GM20000 (cell line): ENCODE measurements at places on chromosomes 6 and 20.

- peak; percentile 42 for DNase-seq
Observed at GRCh38 chr6:135464634-135465033, 32.9 kb downstream of the AHI1 start.

DNA sequence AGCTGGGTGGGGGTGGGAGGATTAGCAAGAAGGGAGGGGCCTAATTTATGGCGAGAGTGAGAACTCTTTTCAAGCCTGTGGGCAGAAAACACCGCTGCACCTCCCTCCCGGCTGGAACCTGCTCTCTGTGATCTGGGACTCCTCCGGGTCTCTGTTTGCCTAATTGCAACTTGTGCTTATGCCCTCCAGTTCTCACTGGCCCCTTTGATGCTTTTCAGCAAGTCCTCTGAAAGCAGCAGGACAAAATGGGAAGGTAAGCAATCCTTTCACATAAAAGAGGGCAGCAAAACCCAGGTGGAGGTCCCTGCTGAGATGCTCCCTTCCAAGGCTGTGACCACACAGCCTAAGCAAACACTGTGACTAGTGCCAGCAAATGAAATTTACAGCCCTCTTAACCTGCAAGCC lies 523.0 kb upstream of the FLRT3 start:
- DNase-seq: no peak

GRCh38 chr6:73027691-73028090 lies 197.6 kb downstream of the KHDC1L start:
- DNase-seq: no peak

GRCh38 chr6:144148886-144149285 lies 1.4 kb upstream of the STX11 start:
- DNase-seq: no peak

DNA sequence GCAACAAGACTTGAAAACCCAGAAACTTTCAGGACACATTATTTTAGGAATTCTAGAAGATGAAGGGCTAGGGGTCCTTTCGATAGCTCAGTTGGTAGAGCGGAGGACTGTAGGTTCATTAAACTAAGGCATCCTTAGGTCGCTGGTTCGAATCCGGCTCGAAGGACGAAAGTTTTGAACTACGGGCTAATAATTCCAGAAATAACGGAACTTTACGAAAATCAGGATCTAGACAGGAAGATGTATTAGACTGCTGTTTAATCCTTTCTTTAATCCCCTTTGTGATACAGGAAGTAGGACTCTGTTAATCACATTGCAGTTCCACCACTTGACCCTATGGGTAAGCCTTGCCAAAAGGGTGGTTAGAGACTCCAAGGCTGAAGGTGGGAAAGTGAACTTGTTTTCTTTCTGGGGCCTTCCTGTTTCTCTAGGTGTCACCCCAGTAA lies 21.2 kb upstream of the ABT1 start:
- DNase-seq: no peak

GRCh38 chr6:168131464-168132415 lies 52.7 kb upstream of the FRMD1 start:
- no peak for DNase-seq

- peak; percentile 70 for DNase-seq
Observed at GRCh38 chr6:31493875-31494694, 3.9 kb upstream of the MICB start.

DNA sequence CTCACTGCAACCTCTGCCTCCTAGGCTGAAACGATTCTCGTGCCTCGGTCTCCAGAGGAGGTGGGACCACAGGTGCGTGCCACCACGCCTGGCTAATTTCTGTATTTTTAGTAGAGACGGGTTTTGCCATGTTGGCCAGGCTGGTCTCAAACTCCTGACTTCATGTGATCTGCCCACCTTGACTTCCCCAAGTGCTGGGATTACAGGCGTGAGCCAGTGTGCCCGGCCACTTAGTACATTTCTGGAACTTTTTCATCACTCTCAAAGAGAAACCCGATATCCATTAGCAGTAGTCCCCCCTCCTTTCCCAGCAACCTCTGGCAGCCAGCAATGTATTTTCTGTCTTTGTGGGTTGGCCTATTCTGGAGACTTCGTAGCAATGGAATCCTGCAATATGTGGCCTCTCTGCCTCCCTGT lies 109.8 kb downstream of the JARID2 start:
- DNase-seq: no peak

GRCh38 chr6:138657065-138657425 lies 116.5 kb upstream of the CCDC28A start:
- no peak for DNase-seq

DNA sequence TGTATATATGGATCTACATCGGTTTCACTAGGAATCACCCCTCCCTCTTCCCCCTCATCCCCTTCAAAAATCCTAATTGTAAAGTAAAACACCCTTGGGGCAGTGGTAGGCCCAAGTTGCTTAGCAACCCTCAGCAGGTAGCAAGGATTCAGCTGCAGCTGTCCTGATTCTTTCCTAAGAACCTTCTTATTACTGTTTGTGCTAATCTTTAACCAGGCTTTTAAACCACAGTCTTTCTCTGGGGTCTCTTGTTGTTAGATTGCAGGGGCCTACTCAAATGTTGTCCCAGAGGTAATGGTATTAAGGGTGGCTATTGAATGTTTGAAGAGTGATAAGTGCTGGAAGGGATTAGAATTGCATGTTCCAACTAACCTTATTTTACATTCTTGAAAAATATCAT lies 46.4 kb downstream of the PRL start:
- no peak for DNase-seq

- no peak for DNase-seq
Observed at GRCh38 chr20:46683939-46684750, 5.1 kb downstream of the TP53RK start.

DNA sequence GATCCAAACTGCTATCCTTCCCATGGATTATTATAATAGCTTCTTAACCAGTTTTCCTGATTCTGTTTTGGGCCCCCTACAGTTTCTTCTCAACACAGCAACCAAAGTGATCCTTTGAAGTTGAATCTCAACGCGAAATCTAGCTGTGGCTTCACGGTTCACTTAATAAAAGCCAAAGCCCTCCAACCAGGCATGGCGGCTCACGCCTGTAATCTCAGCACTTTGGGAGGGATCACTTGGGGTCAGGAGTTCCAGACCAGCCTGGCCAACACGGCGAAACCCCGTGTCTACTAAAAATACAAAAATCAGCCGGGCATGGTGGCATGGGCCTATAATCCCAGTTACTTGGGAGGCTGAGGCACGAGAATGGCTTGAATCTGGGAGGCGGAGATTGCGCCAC lies 3.3 kb downstream of the RMND1 start:
- no peak for DNase-seq

DNA sequence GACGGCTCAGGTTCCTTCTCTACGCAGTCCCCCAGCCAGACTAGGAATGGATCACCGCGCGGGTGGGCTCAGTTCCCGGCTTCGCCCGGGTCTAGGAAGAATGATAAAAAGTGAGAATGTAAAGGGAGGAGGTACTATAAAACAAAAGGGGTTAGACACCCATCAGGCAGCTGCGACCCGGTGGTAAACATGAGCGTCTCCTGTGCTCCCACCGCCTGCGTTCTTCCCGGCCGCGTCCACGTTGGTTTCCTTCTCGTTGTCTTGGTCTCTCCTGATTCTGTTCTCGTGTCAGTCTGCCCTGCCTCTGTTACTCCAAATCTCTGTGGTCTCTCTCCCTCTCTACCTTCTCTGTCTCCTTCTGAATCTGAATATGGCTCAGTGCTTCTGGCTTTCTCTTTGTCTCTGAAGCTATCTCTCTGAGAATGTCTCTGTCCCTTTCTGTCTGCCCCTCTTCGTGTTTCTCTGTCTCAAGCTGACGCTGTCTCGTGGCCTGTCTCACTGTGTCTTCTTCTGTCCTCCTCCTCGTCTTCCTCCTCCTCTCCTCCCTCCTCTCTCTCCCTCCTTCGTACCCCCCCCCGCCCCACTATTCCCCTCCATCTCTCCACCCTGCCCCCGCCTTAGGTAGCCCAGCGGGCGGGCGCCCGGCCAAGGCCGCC lies 41.6 kb upstream of the FOXP4 start:
- DNase-seq: peak; percentile 64

DNA sequence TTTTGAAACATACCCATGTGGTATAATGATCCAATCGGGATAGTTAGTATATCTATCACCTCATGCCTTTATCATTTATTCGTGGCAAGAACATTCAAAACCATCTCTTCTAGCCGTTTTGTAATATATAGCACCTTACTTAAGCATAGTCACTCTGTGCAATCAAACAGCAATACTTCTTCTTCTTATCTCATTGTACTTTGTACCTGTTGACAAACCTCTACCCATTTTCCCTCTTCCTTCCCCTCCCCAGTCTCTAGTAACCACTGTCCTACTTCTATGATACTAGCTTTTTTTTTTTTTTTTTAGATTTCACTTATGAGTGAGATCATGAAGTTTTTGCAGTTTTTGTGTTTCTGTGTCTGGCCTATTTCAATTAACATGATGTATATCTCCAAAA lies 296.7 kb downstream of the EYS start:
- DNase-seq: no peak

- DNase-seq: no peak
Observed at GRCh38 chr6:36818756-36819155, 20.5 kb downstream of the CPNE5 start.

- DNase-seq: no peak
Observed at GRCh38 chr6:6865611-6866010, 242.2 kb upstream of the RREB1 start.

DNA sequence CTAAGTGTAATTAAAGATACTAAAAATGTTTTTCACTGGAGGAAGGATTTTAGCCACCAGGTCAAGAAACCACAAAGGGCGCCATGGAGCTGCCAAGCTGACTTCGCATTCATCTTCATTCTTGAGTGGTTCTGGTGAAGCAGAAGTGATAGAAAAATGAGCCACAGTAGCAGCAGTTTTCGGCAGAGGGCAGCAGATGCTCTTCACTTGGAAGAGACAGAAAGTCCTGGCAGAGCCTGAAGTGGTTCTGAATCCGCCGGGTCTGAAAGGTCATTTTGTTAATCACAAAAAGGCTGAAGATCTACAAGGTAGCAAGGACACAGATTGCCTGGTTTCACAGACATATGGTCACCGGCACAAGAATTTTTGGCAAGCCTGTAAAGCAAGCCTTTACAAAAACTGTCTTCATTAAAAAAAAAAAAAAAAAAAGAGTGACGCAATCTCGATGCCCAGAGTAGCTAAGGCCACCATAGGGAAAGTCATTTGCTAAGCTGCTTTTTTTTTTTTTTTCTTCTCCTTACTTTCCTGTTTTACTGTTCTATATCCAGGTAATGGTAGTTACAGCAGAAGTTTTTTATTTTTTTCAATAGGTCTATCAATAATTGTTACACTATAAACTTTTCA lies 345.1 kb upstream of the AGPAT4 start:
- DNase-seq: no peak

DNA sequence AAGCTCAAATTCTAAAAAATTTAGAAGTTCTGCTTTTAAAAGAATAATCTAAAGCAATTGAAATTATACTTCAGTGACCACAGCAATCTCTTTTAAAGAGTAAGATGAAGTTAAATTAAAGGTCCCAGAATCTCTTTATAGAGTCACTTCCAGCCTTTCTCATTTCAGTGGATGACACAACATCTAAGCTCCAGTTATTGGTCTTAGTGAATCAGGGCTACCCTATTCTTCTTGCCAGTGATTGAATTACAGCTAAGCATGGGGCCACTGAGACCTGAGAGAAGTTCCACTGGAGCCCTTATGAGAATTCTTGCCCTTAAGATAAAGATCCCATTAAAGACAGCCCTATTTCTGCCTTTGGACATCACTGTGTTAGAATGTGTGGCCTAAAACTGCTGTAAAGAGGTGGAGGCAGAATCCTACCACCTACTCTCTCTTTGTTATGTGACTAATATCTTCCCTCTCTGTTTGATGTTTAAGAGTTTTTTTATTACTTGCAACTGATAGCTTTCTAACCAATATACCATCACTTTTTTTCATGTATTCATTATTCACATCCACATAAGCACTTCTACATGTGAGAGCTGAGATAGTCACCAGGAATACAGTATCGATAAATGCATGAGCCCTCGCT lies 128.6 kb downstream of the UNC5CL start:
- DNase-seq: no peak

GRCh38 chr6:139920776-139921100 lies 546.3 kb upstream of the CITED2 start:
- DNase-seq: no peak

GRCh38 chr20:51022803-51023616 lies at the start of gene KCNG1:
TSS of gene KCNG1 (minus strand) at chr20:51023107. CDS start at chr20:51010338, 12,769 bp downstream.
- peak; percentile 85 for DNase-seq

DNA sequence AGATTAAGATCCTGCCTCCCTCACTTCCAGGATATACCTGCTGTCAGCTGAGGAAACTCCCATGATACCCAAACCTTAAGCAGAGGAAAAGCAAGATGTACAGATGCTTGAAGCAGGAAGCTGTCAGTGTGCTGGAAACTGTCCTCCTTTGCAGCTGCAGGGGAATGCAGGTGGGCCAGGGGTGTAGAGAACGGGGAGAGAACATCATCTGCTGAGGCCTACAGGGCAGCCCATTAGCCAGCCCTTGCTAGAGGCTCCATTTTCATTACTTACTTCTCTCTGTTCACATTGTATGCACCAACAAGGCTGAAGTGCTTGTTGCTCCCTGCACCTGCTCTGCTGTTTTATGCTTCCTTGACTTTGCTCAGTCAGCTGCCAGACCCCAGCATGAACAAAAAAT lies 119.1 kb downstream of the PRND start:
- DNase-seq: no peak

DNA sequence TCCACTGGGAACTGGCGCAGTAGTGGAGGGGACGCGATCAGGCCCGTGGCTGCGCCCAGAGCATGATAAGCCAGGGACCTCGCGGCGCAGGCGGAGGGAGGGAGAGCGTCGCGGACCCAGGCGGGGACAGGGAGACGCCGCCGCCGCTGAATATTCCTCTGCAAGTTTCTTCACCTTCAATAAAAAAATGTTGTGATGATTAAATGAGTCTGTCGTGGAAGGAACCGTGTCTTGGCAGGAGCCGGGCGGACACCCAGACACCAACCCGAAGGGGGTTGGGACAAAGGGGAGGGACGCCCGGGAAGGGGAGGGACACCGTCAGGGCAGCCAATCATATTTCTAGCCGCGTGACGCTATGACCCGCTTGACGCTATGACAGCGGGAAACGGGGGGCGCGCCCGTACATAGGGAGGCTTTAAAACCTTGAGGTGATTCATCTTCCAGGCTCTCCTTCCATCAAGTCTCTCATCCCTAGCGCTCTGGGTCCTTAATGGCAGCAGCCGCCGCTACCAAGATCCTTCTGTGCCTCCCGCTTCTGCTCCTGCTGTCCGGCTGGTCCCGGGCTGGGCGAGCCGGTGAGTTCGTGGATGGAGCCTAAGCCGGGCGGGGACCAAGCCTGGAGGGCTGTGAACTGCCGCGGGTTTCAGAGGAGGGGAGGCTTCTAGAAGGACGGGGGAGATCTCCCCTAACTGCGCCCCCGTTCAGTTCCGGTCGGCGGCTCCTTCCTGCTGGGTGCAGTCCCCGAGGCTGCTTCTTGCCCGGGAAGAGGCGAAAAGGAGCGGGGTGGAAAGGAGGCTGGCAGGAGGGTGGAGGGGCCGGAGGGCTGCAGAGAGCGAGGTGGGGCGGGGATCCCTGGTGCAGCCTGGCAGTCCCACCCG lies at the start of gene ULBP2:
TSS of gene ULBP2 (plus strand) at position 432 of the 878 bp plus-strand sequence. CDS start at position 491, 59 bp downstream.
- peak; percentile 75 for DNase-seq
